ENCODE measurements at places on chromosomes 7 and 10.

DNA sequence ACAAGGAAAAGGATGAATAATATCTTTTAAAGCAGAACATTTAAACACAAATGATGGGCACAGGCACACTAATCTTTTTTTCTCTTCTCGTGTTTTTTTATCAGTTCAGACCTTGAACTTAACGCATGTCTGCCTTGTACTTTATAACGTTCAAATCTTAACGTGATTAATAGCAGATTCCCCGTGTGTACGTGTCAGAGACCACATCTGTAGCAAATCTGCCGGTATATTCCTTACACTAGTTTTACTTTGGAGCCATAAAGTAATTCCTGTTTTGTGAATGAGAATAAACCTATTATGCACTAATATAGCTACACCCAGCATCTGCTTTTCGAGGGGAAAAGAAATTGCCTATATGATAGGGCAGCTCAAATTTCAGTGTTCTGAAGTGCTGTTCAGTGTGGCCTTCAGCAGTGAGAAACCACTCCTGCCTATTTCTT lies 166.0 kb upstream of the TCF7L2 start:
- DNase-seq, result no peak

DNA sequence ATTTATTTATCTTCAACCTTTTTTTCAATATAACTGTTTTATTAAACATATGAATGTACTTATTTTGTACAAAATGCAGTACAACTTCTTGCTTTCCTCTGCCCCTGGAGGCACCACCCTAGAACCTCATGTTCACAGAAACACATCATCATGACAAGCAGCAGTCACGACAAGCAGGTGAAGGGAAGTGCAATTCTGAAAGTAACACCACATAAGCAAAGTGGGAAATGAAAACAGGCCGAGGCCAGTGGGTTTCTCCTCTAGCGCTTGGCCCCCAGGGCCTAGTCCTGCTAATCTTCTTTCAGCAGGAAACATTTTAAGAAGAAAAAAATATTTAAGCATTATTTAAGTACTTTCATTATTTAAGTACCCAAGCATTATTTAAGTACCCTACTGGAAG lies 598.1 kb downstream of the SH2D4B start:
- no peak for DNase-seq

DNA sequence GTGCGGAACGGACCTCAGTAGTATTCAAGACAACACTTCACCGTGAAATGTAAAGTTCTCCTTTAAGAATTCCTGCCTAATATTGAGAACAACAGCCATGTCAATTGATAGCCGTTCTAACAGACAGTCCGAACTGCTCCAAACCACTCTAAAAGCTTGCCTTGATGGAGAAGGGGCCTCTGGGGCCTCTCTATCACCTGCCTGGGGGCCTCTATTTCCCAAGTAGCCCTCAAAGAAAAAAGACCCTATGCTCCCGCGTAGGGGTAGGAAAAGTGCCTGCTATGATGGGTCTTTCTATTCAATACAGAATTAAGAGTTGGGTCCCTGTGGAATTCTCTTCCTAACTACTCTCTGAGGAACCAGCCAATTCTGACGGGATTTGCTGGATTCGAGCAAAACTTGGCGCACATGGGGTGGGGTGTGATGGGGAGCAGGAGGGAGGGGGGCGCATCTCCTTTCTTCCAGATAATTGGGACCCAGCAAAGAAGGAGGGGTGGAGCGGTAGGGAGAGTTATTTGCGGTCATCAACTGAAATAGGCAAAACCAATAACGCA lies 8.3 kb upstream of the DLX6 start:
- DNase-seq, result no peak

DNA sequence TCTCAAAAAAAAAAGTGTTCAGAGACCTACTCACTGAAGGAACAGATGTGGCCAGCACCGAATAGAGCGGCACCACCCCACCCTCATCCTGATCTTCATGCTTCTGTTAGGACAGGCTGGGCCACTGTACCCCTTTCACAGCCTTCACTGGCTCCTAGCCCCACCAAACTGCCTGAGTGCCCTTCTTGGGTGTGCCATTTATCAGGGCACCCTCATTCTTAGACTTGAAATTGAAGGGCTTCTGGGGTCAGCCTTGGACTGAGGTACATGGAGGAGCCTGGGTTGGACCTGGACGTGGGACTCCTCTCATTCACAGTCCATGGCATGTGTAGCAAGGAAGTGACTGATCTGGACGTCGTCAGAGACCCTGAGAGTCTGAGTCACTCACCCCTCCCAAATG lies 190.3 kb downstream of the COBL start:
- DNase-seq, result no peak

DNA sequence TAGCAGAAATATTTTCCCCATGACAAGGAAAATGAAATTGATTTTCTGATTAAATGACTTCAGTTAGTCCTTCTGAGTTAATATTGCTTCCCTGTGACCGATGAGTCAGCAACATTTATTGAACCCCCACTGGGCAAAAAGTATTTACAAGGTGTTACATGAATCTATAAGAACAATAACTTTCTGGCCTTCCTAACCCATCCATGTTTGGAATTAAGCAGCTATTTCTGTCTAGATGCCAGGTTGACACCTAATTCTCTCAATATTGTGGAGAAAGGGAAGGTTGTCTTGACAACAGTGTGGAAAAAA lies 112.9 kb upstream of the JAZF1 start:
- DNase-seq, result no peak

- DNase-seq, result no peak
Observed at GRCh38 chr7:48004032-48004431, 24.6 kb upstream of the HUS1 start.

DNA sequence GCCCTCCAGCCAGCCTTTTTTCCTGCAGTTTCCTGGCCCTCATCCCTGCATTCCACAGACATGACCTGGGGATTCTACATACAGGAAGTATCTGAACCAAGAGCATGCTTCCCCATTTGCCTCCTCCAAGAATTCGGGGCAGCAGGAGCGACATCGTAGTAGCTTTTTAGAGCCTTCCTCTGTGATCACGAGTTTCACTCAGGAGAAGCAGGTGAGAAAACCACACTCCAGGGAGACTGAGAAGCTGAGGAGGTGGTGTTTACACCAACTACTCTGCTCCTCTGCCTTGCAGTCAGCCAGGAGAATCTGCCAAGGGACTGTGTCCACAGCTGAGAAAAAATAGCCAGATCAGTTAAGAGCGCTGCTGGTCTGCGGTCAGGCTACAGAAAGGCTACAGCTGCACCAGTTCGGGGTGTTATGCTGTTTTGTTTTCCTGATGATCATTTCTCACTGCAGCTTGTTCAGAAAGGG lies 54.1 kb downstream of the HSPA12A start:
- DNase-seq, result no peak

- no peak for DNase-seq
Observed at GRCh38 chr7:16739863-16740622, 13.5 kb upstream of the TSPAN13 start.

DNA sequence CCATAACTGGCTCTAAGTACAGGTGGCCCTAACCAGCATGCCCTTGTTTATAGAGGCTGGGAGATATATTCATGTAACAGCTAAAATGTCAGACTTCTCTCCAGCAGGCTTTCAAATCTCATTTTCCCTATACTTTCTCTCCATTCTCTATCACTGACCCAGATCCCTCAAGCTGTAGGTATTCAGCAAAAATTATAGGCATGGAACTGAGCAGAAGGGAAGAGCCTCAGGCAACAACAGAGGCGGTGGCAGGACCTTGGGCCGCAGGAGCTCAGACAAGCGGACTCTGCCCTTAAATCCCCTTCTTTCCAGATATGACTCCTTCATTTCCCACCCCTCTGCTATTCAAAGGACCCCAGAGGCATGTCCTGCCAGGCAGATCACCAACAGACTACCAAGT lies 417.4 kb downstream of the PLXNA4 start:
- DNase-seq, result no peak

DNA sequence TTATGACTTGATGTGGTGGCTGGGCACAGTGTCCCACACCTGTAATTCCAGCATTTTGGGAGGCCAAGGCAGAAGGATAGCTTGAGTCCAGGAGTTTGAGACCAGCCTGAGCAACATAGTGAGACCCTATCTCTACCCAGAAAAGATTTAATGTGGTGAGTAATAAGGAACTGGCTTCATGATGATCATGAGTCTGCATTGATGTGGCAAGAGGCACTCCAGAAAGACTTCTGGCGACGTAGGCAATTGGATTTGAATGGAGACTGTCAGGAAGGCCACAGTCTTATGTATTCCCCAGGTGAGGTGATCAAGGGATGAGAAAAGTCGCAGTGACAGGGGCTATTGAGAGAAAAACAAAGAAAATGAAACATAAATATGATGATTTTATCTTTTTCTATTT lies 138.0 kb downstream of the CACNB2 start:
- DNase-seq, result no peak

DNA sequence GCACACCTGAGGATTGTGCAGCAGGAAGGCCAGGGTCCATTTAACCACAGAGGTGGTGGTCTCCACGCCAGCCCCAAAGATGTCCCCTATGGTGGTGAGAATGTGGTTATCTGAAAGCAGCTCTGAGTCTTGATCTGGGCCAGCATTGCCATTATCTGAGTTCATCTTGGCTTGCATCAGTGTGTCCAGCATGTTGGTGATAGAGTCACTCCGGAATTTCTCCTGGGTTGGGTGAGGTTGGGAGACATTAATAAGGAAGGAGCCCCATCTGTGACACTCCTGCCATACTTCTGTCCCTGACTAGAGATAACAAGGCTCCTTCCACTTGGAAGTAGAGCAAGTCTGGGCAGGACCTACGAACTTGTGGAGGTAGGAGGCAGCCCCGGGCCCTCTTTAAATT lies 4.2 kb downstream of the CYP17A1 start:
- DNase-seq, result no peak

DNA sequence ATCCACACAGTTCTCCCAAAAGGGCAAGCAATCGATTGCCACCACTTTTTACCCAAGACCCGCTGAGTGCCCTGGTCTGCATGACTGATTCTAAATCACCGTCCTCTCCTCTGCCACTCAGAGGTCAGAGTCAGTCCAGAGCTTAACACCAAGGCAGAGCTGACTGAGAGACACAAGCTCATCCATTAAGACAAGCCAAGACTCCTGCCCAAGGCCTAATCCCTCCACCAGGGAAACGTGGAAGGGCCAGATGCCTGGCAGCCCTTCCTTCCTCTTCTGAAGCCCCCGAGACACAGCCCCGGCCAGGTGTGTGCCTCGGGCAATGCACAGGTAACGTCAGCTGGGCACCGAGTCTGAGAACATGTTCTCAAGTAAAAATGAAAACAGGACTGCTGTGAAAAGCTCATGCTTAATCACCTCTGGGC lies 51.7 kb downstream of the DIP2C start:
- DNase-seq, result no peak

DNA sequence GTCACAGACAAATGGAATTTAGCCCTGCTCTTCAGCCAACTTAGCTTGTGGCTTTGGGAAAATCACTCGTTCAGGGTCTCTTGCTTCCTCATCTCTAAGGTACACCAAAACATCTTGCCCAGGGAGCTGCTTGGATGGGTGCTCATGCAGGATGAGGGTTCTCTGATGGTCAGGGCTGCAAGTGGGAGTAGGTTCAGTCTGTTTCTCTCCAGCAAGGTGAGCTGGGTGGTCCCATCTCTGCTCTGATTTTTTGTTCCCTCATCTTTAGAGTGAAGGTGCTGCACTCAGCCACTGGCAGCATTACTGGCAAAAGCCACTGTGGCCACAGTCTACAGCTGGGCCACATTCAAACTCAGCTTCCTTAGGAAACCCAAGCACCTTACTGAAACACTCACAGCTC lies 149.9 kb upstream of the GPR26 start:
- DNase-seq, result no peak

GRCh38 chr10:49179699-49180443 lies 8.3 kb downstream of the TMEM273 start:
- DNase-seq, result no peak

DNA sequence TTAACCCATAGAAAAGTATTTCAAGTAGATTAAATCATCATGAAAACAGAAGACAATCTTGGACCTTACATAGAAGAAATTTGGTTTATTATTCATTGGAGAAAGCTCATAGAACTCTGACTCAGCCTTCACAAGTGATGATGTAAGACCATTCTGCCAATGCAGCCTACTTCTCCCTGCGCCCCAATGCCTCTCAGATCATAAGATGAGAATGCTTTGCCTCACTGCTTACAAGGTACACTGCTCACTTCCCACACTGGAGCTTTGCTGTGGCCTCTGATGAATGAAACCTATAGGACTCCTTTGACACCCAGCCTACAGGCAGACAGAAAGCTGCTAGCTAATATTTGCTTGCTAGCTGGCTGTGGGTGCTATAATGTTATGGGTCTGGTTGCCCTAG lies 569.4 kb upstream of the STEAP1 start:
- no peak for DNase-seq

GRCh38 chr10:13915710-13916109 lies 328.9 kb downstream of the PRPF18 start:
- no peak for DNase-seq

GRCh38 chr7:5248201-5248885 lies 34.4 kb upstream of the SLC29A4 start:
- DNase-seq, result no peak

- DNase-seq, result no peak
Observed at GRCh38 chr10:85946713-85947326, 419.8 kb downstream of the GRID1 start.

DNA sequence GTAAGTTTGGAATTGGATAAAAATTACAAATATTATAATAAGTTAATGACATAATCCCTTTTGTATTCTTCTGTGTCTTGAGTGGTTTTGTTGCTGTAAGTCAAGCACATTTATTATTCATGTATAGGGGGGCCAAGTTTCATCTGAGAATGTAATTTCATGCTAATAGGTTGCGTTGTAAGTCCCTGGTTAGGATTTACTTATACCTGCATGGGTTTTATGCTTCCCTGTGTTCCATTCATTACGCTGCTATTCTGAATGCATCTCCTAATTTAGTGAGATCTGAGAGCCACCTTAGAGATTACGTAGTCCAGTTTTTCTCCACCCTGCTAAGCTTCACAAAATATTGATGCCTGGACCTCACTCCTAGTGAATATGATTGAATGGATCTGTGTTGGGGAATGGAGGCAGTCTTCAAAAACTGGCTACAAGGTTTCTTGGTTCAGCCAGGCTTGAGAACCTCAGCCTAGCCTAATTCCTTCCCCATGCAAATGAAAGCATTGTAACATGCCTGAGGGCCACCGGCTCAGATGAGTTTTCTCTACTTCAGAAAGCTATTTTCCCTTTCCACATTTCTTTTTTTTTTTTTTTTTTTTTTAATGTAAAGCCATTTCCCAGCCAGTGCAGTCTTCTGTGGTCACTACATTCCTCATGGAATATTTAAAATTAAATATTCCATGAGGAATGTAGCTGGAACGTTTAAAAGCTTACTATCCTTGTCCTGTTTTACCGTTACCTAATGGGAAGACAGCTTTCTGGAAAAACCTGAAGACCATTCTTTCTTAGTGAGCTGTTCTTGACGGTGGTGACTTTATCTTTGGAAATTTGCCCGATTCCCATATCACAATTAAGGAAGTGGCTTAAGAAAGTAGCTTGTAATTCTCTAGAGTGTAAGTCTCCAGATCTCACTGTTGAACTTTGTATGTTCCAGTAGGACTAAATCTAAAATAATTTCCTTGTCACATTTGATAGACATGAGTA lies 16.0 kb downstream of the PAPSS2 start:
- DNase-seq, result no peak

DNA sequence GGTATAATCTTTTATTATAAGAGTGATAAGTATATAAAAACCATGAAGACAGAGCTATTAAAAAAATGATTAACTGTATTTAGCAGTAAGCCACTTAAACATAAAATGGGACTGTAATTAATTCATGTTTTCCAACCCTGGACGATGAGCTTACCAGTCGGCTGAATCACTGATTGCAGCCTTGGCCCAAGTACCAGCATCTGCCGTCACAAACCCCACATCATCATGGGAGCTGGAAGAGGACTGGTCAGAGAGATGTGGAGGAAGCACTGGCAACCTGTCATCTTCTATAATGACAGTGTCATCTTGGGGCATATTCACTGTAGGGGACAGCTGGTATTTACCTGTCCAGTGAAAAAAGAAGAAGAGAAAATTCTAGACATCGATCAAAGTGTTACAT lies 473.6 kb downstream of the PARD3 start:
- DNase-seq, result no peak

Data from stimulated activated CD4-positive, alpha-beta T cell treated with anti-CD3 and anti-CD28 coated beads, Interleukin-1b, Interleukin-23, amount 100 ng/mL, for 1 hour (primary cell).